M059J (cell line): ENCODE measurements at places on chromosomes 1 and 21. TPM values are rescaled to one million over a fixed set of nuclear protein-coding genes. Genes with fewer than 3 reads are reported as not detected.

- DNase-seq = no peak
Observed at GRCh38 chr1:47235241-47235681, 3.2 kb upstream of the TAL1 start.

GRCh38 chr21:44303490-44303981, 3.7 kb downstream of the PFKL start:
- no peak for DNase-seq

- DNase-seq = no peak
Observed at GRCh38 chr1:59418363-59419144, 121.7 kb downstream of the FGGY start.

GRCh38 chr1:234647245-234647644, 37.3 kb upstream of the IRF2BP2 start:
- DNase-seq = no peak

DNA sequence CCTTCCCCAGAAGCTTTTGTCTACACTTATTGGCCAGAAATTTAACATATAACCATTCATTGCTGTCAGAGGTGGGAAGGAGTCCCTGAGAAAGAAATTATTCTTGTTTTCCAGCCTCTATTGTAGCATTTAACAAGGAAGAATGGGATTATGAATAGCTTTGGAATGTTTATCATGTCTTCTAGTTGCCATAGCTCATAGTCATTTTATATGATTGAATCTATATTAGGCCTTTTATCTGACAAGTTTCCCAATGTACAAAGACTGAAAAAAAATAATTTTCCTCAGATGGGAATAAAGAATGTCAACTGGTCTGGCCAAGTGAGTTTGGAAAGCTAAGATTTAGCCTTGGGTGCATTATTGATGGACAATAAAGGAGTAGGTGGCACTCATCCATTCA, 28.3 kb downstream of the PTPRC start:
- no peak for DNase-seq

- DNase-seq = peak; percentile 82
Observed at GRCh38 chr1:234154320-234155251, 218.7 kb upstream of the COA6 start.

- no peak for DNase-seq
Observed at GRCh38 chr1:185432948-185433347, 115.9 kb upstream of the IVNS1ABP start.

DNA sequence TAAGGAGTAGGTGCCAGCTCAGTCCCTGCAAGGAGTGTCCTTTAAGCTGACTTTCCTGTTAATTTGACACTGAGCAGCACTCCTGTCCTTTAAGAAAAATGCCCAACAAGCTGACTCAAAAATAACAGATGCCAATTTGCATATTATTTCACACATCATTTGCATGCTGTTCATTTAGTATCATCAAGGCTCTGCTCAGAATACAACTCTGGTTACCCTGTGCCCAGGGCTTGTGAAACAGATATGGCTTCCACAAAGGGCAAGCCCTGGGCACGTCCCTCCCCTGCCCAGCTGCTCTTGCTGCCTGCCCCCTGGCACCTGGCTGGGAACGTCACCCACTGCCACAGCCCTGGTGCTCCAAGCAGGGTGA, 10.3 kb downstream of the KCNN3 start:
- DNase-seq = no peak

DNA sequence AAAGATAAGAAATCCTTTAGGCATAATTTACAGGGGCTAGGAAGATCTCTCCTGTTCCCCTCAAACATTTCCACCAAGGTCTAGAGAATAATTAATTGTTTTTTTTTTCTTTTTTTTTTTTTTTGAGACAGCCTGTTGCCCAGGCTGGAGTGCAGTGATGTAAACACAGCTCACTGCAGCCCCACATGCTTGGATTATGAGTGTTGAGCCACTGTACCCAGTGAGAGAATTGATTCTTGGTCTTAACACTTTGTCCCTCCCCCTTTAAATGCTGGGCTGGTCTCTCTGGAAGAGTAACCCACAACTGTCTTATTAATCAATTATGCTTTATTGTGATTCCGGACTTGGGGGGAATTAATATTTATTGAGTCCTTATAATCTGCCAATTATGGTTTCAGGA, 33.4 kb downstream of the ATF3 start:
- no peak for DNase-seq

DNA sequence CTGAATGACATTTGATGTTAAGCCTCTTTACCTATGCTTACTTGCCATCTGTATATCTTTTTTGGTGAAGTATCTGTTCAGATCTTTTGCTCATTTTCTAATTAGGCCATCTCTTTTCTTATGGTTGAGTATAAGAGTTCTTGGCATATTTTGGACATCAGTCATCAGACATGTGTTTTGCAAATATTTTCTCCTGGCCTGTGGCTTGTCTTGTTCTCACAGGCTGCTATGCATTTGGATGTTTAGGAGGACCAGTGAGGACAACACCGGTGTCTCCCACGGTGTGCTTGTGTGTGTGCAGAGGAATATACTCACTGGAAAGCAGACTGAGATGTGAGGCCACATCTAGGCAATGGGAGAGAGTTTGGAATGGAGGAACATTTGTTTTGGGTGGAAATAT, 87.1 kb upstream of the LYST start:
- DNase-seq = peak; percentile 85

DNA sequence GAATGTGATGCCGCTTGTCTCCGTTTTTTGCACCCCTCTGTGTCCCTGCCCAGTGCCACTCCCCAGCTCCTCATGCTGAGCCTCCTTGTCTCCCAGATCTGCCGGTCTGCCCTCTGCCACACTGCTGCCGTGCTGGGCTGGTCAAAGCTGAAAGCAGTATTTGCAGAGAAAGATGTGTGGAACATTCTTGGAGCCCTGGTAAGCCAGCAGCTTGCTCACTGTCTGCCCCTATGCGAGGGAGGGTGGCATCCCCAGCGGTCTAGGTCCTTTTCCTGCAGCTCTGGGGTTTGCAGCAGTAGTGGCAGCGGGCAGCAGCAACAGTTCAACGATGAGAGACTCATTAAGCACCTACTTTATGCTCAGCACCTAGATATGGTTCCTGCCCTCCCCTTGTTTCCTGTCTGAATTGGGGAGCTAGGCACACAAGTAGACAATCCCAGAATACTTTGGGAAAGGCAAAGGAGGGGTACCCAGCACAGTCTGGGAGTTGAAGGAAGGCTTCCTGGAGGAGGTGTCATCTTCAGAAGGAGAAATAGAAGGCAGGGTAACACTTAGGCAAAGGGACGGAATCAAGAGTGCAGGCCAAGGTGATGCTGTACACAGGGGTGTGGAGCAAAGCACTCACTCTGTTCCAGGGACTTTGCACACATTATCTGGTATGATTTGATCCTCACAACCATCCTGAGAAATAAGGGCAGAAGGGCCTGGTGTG, 63.1 kb downstream of the KIF21B start:
- no peak for DNase-seq

- DNase-seq = no peak
Observed at GRCh38 chr1:13801655-13802486, 101.9 kb downstream of the PRDM2 start.

DNA sequence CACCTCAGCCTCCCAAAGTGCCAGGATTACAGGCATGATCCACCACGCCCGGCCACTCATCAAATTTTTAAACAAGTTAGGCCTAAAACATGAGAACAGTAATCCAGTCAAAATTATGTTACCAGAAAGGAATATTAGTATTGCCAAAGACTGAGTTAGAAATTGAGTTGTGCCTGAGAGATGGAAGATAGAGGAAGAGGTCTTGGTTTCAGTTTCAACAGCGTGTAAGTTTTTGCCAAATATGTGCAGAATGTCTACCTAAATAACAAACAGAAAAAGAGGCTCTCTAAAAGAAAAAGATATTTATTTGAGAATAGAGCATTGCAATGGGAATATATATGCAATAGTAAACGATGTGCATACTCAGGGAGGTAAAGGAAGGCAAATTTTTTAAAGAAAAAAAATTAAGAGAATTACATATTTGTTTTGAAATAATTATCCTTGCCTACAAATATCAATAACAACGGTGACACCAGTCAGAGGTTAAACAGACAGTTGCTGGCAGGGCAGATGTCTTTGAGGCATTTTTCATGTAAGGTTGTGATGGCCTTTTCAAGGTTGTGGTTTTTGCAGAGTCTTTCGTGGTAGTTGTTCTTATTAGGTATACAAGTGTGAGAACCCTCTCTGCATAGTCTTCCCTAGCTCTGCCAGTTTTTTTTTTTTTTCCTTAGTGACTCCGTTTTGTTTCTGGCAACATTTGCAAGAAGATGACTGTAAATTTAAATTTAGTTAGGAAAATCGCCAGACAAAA, 2.2 kb upstream of the CD1B start:
- no peak for DNase-seq

DNA sequence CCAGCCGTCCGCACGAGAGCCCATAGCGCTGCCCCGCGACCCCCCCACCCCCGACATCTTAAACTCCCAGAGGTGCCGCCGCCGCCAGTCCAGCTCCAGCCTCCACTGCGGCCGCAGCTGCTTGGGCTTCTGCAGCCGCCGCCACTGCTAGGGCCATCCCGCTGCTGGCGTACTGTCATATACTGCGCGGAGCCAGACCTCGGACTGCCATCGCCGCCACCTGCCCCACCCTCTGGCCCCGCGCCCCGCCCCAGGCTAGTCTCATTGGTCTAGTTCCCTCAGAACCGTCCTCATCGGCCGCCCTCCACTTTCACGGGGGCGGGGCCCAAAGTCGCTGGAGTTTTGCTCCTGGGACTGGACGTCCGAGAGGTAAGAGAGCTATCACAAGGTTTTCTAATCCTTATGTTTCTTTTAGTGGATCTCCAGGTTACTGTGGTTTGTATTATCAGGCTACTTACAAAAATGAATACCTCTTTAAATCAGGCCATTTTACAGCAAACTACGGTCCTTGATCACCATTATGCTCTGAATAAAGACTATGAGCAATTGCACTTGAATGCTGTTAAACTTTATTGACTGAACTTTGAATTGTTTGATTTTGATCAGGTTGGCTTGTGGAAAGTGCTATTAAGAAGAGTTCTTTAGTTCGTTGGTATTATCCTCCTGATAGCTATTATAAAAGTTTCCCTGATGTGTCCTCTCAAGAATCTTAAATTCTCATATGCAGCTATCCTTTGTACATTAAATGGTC, 2.8 kb upstream of the CD1D start:
- DNase-seq = peak; percentile 79

DNA sequence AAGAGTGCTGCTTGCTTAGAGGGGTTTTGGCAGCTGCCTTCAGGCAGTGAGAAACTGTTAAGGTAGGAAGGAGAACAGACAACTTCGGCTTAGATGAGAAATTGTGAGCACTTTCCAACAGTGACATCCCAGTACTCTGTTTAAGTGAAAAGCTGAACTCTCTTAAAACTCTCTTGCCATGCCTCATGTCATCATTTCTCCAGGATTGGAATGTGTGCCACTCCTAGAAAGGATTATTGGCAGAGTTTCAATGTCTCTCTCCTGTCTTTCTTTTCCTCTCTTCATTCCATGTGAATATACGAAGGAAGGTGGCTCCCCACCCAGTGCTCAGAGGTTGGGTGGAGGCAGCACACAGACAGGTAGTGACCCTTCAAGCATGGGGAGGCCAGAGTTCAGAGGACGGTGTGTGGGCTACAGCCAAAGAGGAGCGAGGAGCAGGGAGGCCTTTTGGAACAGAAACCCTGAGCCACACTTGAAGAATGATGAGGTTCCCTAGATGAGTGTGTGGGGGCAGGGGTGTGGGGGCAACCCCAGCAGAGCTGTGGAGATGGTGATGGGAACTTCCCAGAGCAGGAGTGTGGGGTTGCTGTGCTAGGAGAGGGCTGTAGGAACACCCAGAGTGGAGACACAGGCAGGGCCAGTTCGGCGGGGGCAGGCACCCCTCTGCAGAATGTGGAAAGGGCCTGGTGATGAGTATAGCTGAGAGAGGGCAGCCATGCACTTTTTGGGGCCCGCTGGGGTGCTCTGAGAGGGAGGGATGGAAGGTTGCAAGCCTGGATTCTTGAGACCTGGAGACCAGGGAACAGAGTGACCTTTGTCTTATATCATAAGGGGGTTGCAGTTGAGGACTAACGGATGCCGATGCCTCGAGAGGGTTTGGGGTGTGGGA, 58.8 kb downstream of the GALNT2 start:
- peak; percentile 33 for DNase-seq

- peak; percentile 83 for DNase-seq
Observed at GRCh38 chr21:37032877-37033471, 26.5 kb downstream of the RIPPLY3 start.

DNA sequence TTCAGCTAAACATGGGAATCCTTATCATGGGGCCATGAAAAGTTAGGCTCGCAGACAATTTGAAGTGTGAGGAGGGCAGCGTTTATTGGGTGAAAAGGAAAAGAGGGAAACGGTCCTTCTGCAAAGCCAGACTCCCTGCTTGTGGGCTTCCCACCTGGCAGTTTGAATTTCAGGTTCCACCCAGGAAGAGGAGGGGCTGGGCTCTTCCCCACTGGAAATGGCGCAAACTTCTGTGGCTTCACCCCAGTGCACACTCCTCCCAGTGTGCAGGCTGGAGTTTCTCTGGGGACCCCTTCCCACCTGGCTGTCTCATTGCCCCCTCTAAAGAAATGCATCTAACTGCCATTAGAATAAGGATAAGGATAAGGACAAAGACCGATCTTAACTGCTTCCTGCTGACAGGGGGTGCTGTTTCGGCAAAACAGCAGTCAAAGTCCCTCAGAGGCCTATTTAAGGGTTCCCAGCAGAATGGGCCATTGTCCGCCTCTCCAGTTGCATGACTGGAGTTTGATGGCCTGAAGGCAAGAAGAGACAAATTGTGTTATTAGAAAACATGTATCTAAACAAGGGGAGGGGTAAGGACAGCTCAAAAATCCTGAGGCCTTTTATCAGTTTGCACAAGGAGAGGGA, 20.4 kb downstream of the AIM2 start:
- peak; percentile 21 for DNase-seq

DNA sequence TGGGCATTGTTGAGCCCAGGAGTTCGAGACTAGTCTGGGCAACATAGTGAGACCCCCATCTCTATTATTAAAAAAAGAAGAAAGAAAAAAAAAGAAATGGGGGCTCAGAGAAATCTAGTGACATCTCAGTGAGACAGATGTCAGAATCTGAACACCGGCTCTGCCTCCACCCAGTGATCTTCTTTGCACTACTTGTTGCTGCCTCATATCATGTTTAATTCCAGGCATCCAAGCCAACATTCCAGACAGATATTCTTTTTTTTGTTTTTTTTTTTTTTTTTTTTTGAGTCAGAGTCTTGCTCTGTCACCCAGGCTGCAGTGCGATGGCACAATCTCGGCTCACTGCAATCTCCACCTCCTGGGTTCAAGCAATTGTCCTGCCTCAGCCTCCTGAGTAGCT, 5.0 kb upstream of the ARL8A start:
- no peak for DNase-seq

GRCh38 chr1:57550092-57550491, 126.2 kb upstream of the DAB1 start:
- peak; percentile 36 for DNase-seq

GRCh38 chr1:16386454-16387113, 19.5 kb downstream of the SZRD1 start:
- peak; percentile 94 for DNase-seq

- no peak for DNase-seq
Observed at GRCh38 chr1:194870860-194871259, 1684.4 kb upstream of the B3GALT2 start.

GRCh38 chr1:110150330-110151174, at the start of gene SLC6A17:
SLC6A17 (plus strand) TSS chr1:110150494; CDS start chr1:110166930, 16,436 bp downstream.
- DNase-seq = peak; percentile 36

KIRREL1 gene
- total RNA-seq = 58.6 and 103 TPM in 2 replicates

C1QTNF12 gene
- not detected in 2 replicates for total RNA-seq

AADACL4 gene
- total RNA-seq = not detected in 2 replicates

MCM3AP gene
- 33.6 and 54.6 TPM in 2 replicates for total RNA-seq

L1TD1 gene
- total RNA-seq = not detected in 2 replicates

VWA5B1 gene
- total RNA-seq = not detected in 2 replicates

TACSTD2 gene
- not detected in 2 replicates for total RNA-seq

PITHD1 gene
- total RNA-seq = 81.8 and 95.6 TPM in 2 replicates

LYPD8 gene
- 0.84 and 3.8 TPM in 2 replicates for total RNA-seq
